ENCODE measurements at places on chromosomes 2 and 18.

- no peak for DNase-seq
Observed at GRCh38 chr2:126664639-126665038, 8.7 kb downstream of the GYPC start.

DNA sequence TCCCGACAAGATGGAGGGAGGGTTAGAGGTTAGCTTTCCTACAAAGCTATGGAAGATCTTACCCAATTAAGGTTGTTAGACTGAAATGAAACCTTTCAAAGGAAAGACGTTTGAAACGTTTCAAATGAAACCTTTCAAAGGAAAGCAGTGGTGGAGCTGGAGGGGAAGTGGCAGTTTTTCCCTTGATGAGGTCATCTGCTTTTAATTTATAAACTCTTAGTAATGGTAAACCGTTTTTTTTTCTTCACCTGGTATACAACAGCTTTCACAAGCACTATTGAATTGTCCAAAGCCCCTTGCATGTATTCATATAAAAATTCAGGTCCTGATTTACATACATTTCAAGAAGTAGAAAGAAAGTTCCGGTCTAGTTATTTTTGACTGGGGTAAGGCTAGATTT lies 7.4 kb downstream of the PMAIP1 start:
- DNase-seq: no peak

DNA sequence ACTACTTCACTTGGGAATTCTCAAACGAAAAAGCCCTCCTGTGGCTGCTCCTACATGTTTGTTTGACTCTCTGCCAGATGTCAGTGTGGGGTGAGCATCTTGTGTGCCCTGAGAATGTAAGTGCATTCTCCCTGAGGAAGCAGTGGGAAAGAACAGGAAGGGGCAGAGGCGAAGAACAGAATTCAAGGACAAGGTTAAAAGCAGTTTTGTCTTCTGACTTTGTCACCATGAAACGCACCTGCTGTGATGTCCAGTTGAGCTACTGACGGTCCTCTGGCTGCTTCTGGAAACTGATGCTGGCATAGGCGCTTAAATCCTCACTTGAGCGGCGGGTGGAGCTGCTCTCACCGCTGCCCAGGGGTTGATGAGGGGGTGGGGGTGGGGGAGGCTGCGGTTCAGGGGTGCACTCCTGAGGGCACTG lies 4.9 kb downstream of the IRS1 start:
- no peak for DNase-seq

GRCh38 chr2:9971890-9972289 lies 20.4 kb downstream of the GRHL1 start:
- DNase-seq: no peak

DNA sequence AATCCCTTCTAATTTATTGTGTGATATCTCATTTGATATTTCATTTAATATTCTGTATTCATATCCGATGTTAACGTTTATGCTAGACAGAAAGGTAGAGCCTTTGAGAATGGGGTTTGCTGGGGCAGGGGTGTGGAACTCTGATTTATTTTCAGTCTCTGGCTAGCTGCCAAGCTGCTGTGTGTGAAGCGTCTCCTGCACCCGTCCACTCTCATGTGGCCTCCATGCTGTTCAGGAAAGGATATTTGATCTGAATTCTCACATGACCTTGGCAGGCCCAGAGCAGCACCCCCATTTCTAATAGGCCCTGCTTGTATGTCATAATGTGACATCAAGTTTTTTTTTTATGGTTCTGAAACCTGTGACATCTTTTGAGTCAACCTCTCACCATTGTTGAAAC lies 1.6 kb downstream of the IL1R1 start:
- no peak for DNase-seq

- no peak for DNase-seq
Observed at GRCh38 chr2:3610415-3610814, 15.5 kb downstream of the COLEC11 start.

GRCh38 chr2:198695879-198696278 lies 761.9 kb downstream of the SATB2 start:
- no peak for DNase-seq

GRCh38 chr2:68388358-68388757 lies 23.3 kb downstream of the PLEK start:
- DNase-seq: no peak

DNA sequence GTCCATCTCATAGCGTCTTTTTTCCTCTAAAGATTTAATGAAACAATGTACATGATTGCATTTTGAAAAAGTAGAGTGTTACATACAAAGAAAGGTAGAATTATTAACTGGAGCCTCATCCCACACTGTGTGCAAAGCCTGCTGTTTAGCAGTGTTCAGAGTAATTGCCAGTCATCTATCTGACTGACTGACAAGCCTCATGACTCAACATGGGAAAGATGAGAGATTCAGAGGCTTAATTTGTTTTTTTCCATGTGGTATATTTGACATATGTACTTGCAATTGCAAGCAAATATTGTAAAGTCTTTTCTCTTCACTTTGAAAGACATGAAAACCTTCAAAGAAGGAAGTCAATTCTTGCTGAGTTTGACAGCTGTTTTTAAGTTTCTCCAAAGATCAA lies 14.7 kb downstream of the PCARE start:
- DNase-seq: no peak

- no peak for DNase-seq
Observed at GRCh38 chr2:127859712-127860085, 1.7 kb upstream of the POLR2D start.

- no peak for DNase-seq
Observed at GRCh38 chr2:79612999-79613398, 100.1 kb downstream of the CTNNA2 start.

- no peak for DNase-seq
Observed at GRCh38 chr2:231344851-231345250, 50.7 kb upstream of the B3GNT7 start.

DNA sequence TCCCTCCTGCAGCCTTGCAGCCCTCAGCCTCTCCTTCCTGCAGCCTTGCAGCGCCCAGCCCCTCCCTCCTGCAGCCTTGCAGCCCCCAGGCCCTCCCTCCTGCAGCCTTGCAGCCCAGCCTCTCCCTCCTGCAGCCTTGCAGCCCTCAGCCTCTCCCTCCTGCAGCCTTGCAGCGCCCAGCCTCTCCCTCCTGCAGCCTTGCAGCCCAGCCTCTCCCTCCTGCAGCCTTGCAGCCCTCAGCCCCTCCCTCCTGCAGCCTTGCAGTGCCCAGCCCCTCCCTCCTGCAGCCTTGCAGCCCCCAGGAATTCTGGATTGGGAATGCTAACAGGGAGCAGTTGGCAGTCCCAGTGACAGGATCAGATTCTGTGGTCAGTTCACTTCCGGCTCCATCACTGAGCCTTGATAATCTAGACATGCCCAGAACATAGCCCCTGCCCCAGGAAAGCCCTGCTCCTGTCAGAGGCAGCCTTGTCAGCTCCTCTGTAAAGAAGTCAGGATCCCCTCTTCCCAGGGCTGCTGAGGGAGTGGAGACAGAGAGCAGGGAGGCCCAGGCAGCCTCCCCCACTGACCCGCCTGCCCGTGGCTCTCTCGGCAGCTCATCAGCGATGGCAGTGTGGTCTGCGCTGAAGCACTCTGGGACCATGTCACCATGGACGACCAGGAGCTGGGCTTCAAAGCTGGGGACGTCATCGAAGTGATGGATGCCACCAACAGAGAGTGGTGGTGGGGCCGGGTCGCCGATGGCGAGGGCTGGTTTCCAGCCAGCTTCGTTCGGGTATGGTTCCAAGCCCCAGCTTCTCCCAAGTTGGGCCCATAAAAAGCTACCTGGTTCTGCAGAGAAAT lies 54.8 kb downstream of the FAM168B start:
- DNase-seq: no peak

GRCh38 chr2:162887902-162888301 lies 49.3 kb upstream of the KCNH7 start:
- DNase-seq: no peak

GRCh38 chr2:222042666-222043065 lies 256.1 kb downstream of the PAX3 start:
- no peak for DNase-seq

GRCh38 chr2:235594041-235594440 lies 100.2 kb downstream of the AGAP1 start:
- DNase-seq: peak; percentile 33

DNA sequence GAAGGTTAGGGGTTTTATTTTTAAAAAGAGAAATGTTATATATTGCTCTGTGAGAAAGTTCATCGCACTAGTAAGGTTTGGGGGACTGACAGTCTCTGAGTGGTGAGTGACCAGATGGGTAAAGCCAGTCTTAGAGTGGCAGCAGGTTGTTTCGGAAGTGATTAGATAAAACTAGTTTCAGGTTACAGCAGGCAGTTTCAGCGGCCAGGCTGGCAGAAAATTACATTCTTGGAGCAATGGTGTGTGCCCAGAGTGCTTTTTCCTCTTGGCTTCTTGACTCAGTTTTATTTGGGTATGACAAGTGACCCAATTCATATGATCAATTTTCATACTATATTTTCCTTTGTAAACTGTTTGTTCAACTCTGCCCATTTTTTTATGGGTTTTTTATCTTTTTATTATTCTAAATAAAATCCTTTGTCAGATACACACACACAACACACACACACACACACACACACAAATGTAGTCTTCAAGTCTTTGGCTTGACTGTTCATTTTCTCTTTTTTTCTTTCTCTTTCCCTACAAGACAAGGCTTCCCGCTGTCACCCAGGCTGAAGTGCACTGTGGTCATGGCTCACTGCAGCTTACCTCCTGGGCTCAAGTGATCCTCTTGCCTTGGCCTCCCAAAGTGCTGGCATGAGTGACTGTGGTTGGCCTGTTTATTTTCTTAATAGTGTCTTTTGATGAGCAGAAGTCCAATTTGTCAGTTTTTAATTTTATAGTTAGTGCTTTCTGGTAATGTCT lies 30.9 kb downstream of the RALBP1 start:
- no peak for DNase-seq

- no peak for DNase-seq
Observed at GRCh38 chr18:13597068-13597467, 129.3 kb downstream of the FAM210A start.

GRCh38 chr2:120631236-120631635 lies 104.4 kb upstream of the GLI2 start:
- DNase-seq: no peak

- no peak for DNase-seq
Observed at GRCh38 chr2:181421464-181421863, 35.7 kb upstream of the ITGA4 start.

DNA sequence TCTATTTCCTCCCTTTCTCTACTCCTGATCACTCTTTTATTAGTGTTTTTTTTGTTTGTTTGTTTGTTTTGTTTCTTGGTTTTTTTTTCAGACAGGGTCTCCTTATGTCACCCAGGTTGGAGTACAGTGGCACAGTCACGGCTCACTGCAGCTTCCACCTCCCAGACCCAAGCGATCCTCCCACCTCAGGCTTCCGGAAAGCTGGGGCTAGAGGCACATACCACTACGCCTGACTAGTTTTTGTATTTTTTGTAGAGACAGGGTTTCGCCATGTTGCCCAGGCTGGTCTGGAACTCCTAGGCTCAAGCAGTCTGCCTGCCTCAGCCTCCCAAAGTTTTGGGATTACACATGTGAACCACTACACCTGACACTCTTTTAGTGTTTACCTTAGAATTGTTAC lies 122.3 kb downstream of the ATL2 start:
- DNase-seq: no peak

- DNase-seq: no peak
Observed at GRCh38 chr2:126655500-126656430, at the start of gene GYPC. Gene GYPC, plus strand, starts transcription at chr2:126656158. Its CDS starts 106 bp downstream, at chr2:126656264.

DNA sequence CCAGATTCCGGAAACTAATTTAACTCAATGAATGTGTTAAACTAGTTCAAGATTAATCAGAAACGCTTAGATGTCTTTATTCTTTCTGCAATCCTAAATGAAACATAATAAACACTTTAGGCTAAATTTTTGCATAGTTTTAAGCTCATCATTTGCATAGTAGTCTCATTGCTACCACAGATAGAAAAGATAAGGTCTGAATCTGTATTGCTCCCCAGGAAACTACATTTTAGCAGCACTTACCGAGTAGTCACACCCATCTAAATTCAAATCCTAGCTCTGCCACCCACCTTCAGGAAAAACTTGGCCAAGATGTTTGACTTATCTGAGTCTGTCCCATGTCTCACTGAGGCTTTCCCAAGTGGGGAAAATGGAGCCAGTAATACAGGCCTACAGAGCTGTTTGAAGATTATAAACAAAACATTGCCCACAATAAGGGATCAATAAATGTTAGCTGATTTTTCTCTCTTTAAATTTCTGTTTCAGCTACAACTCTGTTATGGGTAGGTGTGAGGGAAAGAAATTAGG lies 87.0 kb downstream of the GALNT3 start:
- no peak for DNase-seq

GRCh38 chr2:119338826-119339561 lies 27.6 kb downstream of the C2orf76 start:
- DNase-seq: no peak

- DNase-seq: no peak
Observed at GRCh38 chr2:124289615-124290014, 264.5 kb downstream of the CNTNAP5 start.

- no peak for DNase-seq
Observed at GRCh38 chr2:19774805-19775176, 127.0 kb downstream of the TTC32 start.

- no peak for DNase-seq
Observed at GRCh38 chr2:8452296-8452695, 229.6 kb upstream of the ID2 start.

DNA sequence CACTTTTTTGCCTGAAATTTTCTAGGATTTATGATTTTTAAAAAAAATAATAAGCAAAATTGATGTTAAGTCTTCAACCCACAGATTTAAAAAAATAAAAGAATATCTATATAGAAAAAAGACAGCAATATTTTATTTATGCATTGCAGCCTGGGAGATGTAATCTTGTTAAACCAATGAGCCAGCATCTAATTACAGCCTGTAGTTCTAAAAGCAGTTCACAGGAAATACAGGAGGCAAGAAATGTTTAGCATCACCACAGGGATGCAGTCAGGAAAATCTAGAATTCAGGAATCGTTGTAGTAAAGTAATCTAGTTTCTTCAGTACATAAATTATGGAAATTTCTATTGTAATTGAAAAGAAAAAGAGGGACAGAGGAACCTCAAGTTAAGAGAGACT lies 17.2 kb downstream of the UGGT1 start:
- no peak for DNase-seq

DNA sequence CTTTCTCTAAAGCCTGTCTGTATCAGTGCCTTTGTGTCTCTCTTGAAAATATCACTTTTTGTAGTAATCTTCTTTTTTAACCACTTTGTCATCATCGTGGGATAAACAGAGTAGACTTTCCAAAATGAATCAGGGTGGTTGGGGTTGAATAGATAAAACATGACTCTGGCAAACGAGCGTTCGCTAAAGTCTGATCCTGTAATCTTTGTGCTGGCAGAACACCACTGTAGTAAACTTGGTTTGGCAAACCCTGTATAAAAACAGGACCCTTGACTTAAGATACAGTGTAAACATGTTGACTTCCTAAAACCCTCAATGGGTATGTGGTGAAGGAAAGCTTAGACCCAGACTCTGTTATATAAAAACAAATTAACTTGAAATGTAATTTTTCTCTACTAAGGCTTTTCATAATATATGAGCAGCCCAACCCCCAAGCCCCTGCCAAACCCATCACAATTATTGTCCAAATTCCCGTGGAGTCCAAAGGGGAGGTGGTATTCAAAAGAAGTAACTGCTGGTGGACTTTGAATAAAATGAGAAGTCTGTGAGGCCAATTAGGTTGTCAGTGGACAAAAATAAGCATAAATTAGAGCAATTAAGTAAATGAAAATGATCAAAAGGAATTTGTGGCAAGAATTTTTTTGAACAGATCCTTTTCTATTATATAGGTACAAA lies 52.2 kb downstream of the COLEC12 start:
- DNase-seq: no peak
